Stimulated activated CD4-positive, alpha-beta T cell treated with anti-CD3 and anti-CD28 coated beads, Interleukin-2, amount 100 ng/mL, for 24 hours (primary cell): ENCODE measurements at places on chromosomes 6 and 20.
A peak's percentile ranks its signal among the peaks of the same experiment; 100 is the strongest.

DNA sequence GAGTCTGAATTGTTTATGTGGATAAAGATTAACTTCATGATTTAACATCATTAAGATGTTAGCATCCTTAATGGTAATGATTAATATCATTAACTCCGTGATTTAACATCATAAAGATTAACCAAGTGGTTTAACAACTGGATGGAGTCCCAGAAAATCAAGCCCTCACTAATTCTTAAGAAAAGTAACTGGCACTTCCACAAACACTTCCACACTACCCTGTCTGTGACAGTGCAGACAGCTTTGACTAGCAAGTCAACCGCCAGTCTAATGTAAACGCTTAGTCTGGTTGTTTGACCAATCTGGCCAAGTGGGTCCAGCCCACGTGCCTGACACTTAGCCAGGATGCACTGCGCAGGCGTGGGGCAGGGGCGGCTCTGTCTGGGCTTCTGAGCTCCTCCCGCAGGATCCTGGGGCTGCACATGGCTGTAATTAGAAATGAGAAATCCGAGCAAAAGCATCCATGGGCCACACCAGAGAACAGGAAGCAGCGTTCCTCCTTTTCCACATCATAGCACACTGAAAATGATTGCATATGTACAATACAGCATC is 424.2 kb downstream of the FOXA2 start:
- no peak for DNase-seq

- DNase-seq = no peak
Observed at GRCh38 chr20:45912344-45912682, 358 bp upstream of the PLTP start.

- DNase-seq = no peak
Observed at GRCh38 chr20:58965270-58966064, 15.6 kb upstream of the NELFCD start.

- no peak for DNase-seq
Observed at GRCh38 chr6:106981926-106982325, 7.4 kb upstream of the CD24 start.

- no peak for DNase-seq
Observed at GRCh38 chr6:68639826-68640490, 4.9 kb downstream of the ADGRB3 start.

- no peak for DNase-seq
Observed at GRCh38 chr20:31740208-31740607, 1.1 kb downstream of the TPX2 start.

DNA sequence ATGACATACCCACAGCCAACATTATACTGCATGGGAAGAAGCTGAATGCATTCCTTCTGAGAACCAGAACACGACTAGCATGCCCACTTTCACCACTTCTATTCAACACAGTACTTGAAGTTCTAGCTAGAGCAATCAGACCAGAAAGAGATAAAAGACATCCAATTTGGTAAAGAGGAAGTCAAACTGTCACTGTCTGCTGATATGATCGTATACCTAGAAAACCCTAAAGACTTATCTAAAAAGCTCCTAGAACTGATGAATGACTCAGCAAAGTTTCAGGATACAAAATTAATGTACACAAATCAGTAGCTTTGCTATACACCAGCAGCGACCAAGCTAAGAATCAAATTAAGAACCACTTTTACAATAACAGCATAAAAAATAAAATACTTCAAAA is 60.5 kb downstream of the EYS start:
- DNase-seq = no peak

- no peak for DNase-seq
Observed at GRCh38 chr20:63060057-63060991, 53.6 kb upstream of the BHLHE23 start.

DNA sequence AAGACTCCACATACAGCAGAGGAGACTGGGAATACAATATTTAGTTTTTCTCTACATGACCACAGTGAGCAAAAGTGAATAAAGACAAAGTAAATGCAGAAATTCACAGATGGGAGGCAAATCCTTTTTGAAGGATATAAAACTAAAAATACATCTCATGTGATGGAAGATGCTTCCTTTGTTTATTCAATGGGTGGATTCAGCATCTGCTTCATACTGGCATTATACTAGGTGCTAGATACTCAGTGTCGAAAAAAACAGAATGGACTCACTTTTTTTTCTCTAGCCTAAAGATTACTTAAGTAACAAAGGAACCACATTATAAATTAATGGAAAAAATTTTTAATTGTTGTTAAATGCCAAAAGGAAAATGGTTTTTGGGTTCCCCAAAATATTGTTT is 216.2 kb downstream of the TRDN start:
- no peak for DNase-seq

DNA sequence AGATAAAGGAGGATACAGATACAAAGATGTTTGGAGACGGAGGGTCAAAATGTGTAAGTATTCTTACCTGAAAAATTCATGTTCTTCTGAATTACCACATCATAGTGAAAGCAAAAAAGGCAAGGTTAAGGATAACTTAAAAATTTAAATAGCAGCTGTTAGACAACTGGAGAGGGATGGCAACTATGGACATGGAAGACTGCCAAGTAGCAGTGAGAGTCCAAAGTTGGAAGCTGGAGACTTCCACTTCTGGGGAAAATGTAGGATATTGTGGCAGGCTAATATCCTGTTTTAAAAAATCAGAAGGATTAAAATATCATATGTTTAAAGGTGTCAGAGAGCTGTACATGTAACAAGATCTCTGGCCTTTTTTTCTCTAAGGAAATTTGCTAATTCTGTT is 29.8 kb downstream of the SYCP2 start:
- no peak for DNase-seq

DNA sequence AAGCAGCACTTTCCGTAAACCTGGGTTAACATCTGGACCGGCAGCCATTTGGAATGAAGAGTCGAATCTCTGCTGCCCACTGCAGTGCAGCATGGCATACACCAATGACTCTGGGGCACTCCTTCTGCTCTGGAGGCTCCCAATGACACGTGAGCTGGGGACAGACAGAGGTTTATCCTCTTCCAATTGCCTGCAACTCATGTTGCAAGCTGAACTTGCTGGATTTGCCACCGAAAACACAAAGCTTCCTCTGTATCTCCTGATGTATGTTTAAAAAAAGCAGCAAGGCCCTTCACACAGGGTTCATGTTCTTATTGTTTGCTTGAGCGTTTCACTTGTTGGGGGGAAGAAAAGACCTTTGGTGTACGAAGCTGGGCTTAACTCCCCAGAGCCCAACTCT is 10.8 kb downstream of the NCOA5 start:
- DNase-seq = no peak

- DNase-seq = no peak
Observed at GRCh38 chr6:35810971-35811698, 6.0 kb downstream of the LHFPL5 start.

DNA sequence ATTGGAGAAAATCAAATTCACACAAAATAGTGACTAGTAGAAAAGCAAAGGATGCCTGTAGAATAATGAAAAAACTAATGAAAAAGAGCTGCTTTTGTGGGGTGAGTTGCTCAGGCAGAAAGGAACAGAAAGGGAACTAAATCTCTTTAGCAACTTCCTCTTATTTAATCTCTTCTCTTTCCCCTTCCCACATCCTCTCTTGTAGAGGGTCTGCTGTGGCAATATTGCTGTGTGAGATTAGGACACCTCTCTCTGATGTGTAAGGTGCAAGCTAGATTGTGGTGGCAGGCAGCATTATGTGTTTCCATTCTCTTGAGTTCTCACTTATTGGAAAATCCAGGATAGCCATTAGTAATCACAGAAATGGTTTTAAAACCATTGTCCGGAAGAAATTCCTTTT is 49.7 kb downstream of the SYNE1 start:
- no peak for DNase-seq

DNA sequence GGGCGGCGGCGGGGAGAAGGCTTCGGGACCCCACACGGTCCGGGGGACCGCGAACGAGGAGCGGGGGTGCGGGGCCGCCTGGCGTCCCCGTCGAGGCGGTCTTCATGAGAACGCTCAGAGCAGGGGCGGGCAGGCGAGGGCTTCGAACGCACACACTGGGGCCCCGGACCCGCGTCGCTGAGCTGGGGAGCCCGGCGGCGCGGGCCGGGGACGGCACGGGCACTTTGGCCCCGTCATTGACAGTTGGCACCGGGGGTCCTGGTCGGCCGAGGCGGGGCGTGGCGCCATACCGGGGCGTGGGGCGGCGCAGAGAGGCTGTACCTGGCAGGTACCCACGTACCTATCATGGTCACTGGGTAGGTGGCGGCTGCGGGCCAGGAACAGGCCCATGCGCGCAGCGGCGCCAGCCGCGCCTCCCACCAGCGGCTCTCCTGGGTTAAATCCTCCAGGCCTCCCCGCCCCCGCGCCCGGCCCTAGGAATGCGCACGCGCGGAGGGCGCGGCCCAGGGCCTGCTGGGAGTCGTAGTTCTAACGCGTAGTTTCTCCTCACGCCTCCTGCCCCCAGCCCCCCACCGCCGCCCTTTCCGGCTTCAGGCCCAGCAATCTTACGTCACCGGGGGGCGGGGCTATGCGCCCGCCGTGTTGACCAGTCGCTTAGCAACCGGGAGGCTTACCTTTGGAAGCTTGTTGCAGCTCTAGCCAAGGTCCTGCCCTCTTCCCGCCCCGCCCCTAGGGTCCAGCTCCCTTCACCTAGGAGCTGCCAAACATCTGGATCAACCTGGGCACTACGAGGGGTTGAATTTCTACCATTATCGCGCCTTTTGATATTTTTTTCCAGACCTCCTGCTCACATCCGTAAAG is at the start of the genes PACRG and PRKN:
PACRG (plus strand) TSS at position 653 of the 861 bp plus-strand sequence.
PRKN (minus strand) TSS at position 445 of the 861 bp plus-strand sequence.
- peak; percentile 99 for DNase-seq

- peak; percentile 74 for DNase-seq
Observed at GRCh38 chr20:3744806-3745685, 12.6 kb downstream of the HSPA12B start.

GRCh38 chr6:170444811-170445211 is 108.3 kb downstream of the PSMB1 start:
- DNase-seq = no peak
